ENCODE measurements at places on chromosomes 12 and 14.
A peak's percentile ranks its signal among the peaks of the same experiment; 100 is the strongest.

DNA sequence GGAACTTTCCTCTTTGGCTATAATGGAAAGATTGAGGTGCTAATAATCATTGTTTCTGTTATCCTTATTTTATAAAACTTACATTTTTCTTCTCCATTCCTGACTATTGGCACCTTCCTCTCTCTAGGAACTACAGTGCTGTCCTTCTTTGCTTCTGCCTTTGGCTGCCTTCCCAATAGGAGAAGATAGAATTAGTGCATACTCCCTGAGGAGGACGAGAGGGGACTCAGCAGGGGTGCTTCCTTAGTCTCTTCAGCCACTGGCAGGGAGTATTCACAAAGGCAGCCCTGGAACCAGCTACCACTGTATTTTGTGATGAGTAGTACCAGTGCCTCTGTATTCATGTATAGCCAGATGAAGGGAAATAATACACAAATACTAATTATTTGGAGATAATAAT lies 208.5 kb downstream of the FOXG1 start:
- DNase-seq, result no peak

DNA sequence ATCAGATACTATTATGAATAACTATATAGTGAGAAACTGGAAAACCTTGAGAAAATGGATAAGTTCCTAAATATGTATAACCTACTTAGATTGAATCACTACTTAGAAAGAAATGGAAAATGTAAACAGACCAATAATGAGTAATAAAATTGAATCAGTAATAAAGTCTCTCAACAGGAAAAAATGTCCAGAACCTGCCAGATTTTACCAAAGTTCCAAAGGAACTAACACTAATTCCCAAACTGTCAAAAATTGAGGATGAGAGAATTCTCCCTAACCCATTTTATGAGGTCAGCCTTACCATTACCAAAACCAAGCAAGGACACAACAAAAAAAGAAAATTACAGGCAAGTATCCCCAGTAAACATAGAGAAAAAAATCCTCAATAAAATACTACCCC lies 272.0 kb downstream of the RPAP3 start:
- no peak for DNase-seq

DNA sequence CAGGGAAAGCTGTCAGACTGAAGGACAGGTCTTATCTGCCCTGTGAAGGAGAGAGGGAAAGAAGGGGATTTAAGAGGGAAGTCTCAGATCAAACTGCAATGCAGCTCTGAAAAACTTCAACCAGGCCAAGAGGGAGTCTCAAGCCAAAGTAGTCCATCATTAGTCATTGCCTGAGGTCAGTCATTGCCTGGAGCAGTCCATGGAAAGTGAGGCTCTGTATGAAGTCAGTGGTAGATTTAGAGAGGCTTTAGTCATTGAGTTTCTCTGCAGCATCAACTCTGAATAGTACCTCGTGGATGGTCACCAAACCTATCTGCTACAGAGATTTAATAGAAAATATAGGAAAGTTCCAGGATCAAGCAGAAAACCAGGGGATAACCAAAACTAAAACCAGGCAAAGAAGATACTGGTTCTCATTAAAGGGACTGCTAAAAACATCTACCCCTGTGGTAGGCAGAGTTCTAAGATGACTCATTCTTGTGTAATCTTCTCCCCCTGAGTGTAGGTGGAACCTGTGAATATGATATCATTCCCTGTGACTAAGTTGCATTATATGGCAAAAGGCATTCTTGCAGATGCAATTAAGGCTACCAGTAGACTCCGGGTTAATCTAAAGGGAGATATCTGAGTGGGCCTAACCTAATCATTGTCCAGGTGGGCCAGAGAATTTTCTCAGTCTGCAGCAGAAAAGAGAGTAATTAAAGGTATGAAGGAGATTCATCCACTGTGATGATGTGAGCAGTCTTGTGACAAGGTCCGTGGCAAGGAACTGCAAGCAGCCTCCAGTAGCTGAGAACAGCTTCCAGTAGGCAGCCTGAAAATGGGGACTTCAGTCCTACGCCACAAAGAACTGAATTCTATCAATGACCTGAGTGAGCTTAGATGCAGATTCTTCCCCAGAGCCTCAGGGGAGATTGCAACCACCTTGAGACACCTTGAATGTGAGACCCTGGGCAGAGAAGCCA lies 123.1 kb downstream of the GALC start:
- DNase-seq, result no peak

DNA sequence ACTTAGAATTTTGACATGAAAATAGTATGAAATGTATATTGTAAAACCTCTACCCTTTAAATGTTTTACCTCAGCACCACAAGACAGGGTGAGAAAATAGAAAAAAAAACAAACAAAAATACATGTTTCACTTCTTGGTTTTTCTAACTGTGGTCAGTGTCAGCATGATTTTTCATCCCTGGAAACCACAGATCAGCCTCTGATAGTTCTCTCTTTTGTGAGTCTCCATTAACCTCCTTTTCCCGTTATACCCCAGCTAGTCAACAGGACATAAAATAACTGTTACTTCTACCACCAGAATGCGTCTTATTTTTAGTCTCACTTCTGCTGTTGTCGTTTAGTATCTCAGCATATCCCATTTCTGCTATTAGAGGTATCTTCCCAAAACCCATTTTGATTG lies 48.3 kb upstream of the KCNMB4 start:
- peak; percentile 58 for DNase-seq

DNA sequence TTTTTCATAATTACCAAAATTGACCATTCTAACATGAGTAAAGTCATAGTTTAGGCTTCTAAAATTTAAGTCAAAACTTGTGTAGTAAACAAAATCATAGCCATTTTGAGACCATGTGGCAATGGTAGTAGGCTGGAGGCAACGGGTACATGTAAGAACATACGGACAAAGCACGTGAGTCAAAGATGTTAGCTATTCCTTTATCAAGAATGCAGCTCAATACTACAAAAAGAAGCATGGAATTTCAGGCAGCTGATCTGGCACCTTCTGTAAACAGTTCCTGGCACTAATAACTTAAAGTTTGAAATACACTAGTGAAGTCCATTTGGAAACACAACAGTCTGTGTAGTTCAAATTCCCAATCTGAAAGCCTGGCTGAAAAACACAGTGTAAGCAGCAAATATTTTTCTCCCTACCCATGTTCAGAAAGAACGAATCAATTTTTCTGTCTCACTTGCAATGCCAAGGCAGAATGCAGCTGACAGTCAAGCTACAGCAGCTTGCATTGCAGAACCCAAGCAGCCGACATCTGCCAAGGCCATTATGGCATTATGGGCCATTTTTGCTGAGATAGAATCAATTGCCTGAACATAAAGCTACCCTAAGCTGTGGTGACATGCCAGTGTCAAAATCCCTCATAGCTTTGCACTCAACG lies 29.3 kb downstream of the MYF5 start:
- DNase-seq, result no peak

GRCh38 chr14:64998455-64998931 lies 11.8 kb downstream of the FNTB start:
- DNase-seq, result no peak

GRCh38 chr12:129662234-129662633 lies 241.6 kb downstream of the TMEM132D start:
- no peak for DNase-seq

DNA sequence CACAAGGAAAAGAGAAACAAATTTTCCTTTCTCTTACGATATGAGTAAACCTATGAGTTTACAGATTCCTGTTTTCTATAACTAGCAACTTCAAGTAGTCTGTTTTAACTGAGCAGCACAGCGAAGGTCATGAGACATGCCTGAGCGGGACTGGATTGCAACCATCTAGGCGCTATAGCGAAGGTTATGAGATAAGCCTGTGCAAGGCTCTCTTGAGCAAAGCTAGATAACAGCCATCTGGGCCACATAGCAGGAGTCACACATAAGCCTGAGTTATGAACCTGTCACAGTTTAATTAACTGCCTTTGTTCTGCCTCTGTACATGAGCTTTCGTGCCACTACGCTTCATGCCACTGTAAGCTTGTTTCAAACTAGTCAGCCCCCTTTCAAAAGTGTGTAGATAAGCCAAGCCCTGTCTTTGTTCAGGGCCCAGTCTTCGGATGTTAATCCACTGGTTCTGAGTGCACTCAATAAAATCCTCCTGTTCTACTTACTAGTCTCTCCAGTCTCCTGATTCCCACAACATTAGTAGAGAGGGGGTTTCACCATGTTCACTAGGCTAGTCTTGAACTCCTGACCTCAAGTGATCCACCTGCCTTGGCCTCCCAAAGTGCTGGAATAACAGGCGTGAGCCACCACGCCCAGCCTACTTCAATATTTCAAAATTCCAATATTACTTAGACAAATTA lies 47.1 kb downstream of the SEC23A start:
- no peak for DNase-seq

GRCh38 chr12:87756111-87756510 lies 273.1 kb downstream of the C12orf50 start:
- no peak for DNase-seq

GRCh38 chr12:110804406-110804805 lies 42.4 kb upstream of the CCDC63 start:
- no peak for DNase-seq

DNA sequence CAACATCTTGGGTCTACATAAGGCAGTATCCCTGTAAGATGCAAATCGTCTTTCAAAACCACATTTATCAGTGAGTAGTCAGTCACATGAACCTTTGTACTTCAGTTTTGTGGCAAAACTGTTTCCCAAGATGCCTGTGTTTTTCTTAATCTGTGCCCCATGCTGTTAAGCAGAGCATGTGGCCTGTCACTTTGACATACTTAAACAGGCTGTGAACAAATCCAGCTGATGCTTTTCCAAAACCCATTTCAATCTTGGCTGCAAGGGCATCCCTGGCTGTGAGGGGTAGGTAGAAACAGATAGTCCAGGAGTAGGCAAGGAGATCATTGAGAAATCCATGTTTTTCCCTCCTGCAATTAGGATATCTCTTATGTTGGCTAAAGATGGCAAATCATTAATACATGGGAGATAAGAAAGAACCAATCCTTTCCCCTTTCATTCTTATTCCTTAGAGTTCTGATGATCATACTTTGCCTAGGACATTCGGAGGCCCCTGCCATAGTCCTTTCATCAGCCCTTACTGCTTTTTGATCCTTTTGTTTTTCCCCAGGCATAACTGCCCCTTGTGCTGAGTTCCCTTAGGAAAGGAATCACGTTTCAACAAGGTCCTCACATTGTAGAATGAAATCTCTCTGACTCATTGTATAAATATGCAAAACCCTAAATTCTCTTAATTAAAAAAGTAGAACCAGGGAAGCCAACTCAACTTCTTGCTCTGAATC lies 121.1 kb upstream of the EEA1 start:
- no peak for DNase-seq

DNA sequence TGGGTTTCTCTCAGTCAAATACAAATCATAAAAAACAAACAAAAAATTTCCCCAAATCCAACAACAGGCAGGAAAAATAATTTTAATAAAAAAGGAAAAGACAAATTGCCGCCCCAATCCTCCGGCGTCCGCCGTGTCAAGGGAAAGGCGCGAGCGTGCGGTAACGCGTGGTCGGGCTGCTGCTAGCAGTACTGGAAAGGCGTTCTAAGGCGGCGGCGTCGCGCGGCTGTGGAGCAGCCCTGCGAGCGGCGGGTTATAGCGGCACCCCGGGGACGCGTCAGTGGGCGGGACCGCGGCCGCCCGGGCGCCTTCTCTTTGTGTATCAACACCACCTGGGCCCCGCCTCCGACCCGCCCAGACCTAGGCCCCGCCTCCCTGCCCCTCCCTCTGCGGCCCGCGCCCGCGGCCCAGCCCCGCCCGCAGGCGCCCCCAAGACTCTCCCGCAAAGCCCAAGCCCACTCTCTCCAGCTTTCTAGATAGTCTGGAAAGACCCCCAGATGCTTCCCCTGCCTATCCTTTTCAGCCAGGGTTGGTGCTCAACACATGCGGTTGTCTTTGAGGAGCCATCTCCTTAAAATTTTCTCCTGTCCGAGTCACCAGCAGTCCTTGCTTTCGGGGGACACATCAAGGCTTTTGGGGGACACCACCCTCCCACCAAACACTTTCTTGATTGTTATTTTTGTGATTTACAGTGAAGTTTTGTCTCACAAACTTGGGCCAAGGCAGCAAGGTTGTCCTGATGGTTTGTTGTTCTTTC lies at the start of gene SLC38A2:
Gene SLC38A2 (minus strand): TSS at position 230 of the 757 bp plus-strand sequence. CDS start 1,480 bp downstream, outside the sequence.
- peak; percentile 93 for DNase-seq

DNA sequence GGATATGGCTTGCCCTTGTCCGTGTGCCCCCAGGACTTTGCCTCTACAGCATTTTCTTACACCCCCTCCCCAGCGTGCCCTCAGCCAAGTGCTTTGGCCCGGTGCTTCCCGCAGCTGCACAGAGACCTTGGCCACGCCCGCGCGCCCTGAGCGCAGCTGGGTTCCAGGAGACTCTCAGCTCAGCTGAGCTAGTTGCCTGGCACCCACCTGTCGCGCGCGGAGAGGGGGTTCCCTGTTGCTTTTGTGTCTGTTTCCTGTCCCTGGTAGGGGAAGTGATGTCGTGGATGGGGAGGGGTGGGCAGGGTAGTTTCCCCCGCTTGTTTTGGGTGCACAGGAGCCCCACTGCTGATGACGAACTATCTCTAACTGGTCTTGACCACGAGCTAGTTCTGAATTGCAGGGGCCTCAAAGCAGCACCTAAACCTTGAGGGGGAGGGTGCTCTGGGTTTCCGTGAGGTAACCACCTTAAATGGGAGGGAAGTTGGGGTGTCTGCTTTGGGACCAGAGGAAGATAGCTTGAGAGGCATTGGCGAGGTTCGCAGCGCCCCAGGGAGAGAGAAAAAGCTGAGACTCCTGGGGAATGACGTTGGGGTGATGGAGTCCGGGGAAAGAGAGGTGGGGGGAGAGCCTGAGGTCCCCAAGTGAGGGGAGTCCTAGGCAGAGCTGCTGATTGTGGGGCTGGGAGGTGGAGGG lies 1.5 kb downstream of the DIO3 start:
- peak; percentile 91 for DNase-seq

DNA sequence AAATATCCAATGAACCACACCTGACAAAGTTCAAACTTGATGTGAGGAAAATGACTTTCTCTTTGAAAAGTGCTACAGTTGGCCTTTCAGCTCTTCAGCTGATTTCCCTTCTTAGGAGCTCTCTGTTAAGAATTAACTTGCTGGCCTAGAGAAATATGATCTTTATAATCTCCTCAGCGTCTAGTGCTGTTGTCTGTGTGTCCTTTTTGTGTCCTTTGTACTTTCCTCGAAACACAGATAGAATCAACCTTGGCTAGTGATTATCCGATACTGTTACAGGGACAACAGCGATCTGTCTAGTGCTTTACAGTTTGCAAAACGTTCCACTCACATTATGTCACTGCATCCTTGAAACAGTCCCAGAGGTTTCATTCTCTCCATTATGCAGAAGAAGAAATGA lies 162.8 kb upstream of the RMST start:
- DNase-seq, result no peak
